ENCODE measurements at places on chromosomes 11 and 22.

- peak; percentile 52 for DNase-seq
These were observed 429 bp downstream of the SLC39A13 start for GRCh38 chr11:47408598-47409439.

DNA sequence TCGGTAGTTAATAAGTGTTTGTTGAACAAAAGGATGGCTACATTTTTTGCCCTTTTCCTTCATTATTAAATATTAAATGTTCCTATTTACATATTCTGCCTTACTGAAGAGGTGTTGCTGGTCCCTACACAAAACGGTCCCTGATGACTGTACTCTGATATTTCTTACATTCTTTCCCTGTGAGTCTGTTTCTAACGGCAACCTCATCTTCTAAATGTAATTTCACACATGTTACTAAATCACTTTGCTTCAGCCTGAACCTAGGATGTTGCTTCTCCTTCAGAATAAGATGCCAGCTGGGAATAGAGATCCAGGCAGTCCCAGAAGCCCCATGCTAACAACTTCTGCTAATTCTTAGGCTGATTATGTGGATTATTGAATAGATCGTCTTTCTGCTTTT is 50.3 kb downstream of the SPON1 start:
- DNase-seq: no peak

- DNase-seq: peak; percentile 45
These were observed 12.2 kb upstream of the OR52D1 start for GRCh38 chr11:5476186-5476819.

- no peak for DNase-seq
These were observed 14.3 kb upstream of the EFCAB6 start for GRCh38 chr22:43826142-43827002.

DNA sequence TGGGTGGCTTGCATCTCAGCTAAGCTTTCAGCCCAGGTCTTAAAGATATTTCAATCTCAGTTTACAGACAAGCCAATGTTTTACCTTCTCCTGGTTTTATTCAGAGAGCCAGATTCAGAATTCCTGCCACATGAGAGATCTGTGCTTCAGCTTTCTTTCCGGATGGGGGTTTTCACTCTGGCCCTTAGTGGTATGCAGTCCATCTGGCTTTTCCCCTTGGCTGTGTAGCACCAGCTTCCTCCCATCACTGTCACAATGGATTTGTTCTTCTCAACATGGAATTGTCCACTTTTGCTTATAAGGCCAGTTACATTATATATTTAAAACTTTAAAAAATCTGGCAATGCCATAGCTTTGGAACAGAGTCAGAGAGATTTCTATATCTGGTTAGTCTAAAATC is 303.9 kb downstream of the ETS1 start:
- DNase-seq: no peak

GRCh38 chr22:42294034-42294985 is 23.9 kb upstream of the TCF20 start:
- DNase-seq: no peak

- no peak for DNase-seq
These were observed 37.2 kb downstream of the CKAP5 start for GRCh38 chr11:46808799-46809431.

GRCh38 chr22:35523167-35523947 is 17.3 kb upstream of the RASD2 start:
- no peak for DNase-seq

DNA sequence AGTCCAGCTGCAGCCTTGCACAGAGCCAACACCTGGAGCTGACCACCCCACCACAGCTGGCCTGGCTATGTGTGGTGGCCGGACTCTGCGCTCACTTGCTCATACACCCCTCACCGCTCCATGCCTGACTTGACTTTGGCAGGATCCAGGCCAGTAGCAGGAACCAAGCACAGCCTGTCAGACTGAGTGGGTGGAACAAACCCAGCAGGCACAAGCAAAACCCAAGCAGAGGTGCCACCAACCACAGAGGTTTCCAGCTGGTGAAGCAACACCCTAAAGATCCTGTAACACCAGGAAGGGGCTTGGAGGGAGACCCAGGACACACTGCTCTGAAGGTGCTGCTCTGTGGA is 44.9 kb upstream of the WNT11 start:
- DNase-seq: no peak

GRCh38 chr11:113296447-113297205 is 17.8 kb upstream of the TTC12 start:
- no peak for DNase-seq

DNA sequence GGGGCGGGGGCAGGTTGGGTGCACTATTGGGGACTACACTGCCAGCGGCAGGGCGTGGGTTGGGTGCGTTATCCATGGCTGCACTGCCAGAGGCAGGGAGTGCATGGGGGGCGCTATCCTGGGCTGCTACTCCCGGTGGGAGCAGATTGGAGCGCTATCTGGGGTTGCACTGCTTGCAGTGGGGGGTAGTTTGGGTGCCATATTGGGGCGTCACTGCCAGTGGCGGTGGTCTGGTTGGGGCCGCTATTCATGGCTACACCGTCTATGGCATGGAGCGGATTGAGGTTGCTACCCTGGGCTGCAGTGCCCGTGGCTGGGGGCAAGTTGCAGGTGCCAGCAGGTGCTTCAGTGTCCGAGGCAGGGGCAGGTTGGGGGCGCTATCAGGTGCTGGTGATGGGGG is 36.2 kb downstream of the C22orf42 start:
- DNase-seq: no peak

- DNase-seq: peak; percentile 47
These were observed at the start of gene PRSS23 for GRCh38 chr11:86800076-86800959. Gene PRSS23, plus strand, starts transcription at chr11:86800542. Its CDS starts 7,102 bp downstream, at chr11:86807644.

DNA sequence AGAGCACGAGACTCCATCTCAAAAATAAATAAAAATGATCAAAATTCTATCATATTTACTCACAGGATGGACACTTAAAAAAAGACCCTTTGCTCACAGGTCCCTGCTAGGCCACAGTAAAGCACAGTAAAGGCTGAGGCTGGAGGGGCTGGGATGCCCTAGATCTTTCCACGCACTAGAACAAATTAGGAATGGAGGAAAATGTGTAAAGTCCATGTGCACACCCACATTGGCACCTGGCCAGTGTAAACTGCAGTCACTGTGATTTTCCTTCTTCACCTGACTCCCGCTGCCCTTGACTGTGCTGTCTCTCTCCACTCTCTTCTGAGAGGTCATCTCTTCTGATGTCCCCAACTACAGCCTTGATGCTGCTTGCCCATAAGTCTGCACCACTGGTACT is 195.5 kb downstream of the EFCAB6 start:
- DNase-seq: no peak

- DNase-seq: peak; percentile 34
These were observed at the start of gene KCNJ5 for GRCh38 chr11:128890543-128891368. Gene KCNJ5, plus strand, starts transcription at chr11:128891356. Its CDS starts 19,918 bp downstream, at chr11:128911274.

All from stimulated activated CD8-positive, alpha-beta memory T cell treated with anti-CD3 and anti-CD28 coated beads, Interleukin-4, amount 100 ng/mL, for 48 hours (primary cell).